ENCODE measurements at places on chromosomes 7 and 10.
A peak's percentile ranks its signal among the peaks of the same experiment; 100 is the strongest.

- peak; percentile 47 for DNase-seq
Observed at GRCh38 chr7:134778941-134779740, at the start of gene CALD1. CALD1 (plus strand) TSS chr7:134779634; CDS start chr7:134867734, 88,100 bp downstream.

GRCh38 chr10:127899766-127900387 is 7.0 kb upstream of the PTPRE start:
- no peak for DNase-seq

- DNase-seq = no peak
Observed at GRCh38 chr10:80996615-80997193, 459.0 kb downstream of the SH2D4B start.

GRCh38 chr7:607938-608337 is 88.3 kb upstream of the PDGFA start:
- DNase-seq = no peak

- no peak for DNase-seq
Observed at GRCh38 chr10:114427124-114427852, 23.0 kb upstream of the AFAP1L2 start.

- DNase-seq = no peak
Observed at GRCh38 chr10:89001729-89002072, 11.1 kb downstream of the FAS start.

- no peak for DNase-seq
Observed at GRCh38 chr10:33122014-33122809, 164.2 kb upstream of the ITGB1 start.

DNA sequence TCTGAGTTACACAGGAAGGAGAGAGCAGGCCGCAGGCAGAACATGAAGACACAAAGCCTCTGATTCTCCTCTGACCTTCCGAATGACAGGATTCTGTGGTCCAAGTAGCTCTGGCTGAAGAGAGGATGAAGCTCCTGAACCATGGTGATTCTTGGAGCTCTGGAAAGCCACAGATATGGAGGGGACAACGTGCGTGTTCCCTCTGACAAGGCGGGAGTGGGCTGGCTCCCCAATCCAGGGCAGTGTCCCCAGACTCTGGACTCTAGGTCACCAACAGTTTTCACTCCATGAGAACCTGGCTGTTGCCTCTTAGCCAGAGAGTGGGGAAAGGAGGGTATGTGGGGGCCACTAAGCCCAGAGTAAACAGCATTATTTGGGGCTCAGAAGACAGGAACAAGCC is 7.4 kb upstream of the TRPV6 start:
- no peak for DNase-seq

GRCh38 chr10:110609605-110610004 is 34.5 kb upstream of the RBM20 start:
- DNase-seq = no peak
